ENCODE measurements at places on chromosomes 13 and 19.

DNA sequence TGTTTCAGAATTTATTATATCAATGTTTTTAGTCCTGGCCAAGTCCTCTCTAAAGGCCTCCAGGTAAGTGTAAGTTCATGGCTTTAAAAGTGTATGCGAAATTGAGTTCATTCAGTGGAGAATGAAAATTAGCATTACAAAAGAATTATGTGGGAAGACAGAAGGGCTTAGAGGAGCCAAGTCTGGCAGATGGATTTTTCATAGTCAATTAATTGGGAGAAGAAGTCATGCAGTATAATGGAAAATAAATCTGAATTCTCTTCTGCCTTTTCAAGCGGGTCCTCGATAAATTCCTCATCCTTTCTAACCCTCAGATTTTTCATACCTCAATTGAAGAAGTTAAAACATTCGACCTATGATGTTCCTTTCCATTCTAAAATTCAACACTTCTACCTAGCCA is 394.2 kb downstream of the ITGBL1 start:
- no peak for DNase-seq

DNA sequence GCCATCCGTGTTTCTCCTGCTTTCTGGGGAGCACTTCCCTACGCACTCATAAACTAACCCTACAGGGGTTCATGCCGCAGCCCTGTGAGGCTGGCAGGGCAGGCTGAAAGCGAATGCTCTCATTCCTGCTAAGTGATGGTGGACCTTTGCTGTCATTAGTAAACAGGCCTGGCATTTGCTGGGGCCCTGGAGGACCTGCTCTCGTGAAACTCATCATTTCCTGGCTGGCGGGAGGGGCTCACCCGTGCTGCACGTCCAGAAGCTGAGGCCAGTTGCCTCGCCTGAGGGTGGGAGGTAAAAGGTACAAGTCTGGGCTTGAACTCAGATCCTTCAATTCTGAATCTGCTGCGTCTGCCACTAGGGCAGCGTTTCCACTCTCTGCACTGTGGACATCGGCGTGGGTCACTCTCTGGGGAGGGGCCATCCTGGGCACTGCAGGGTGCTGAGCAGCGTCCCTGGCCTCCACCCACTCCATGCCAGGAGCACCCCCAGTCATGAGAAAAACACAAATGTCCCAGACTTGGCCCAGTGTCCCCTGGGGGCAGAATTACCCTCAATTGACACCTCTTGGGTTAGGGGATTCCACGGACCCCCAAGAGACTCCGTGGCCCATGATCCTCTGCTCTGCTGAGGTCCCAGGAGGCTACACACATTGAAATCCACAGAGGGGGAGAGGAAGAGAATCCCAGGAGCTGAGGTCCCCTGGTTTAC is 7.0 kb downstream of the MOB3A start:
- no peak for DNase-seq

- no peak for DNase-seq
Observed at GRCh38 chr19:5039642-5040543, 71.0 kb downstream of the KDM4B start.

DNA sequence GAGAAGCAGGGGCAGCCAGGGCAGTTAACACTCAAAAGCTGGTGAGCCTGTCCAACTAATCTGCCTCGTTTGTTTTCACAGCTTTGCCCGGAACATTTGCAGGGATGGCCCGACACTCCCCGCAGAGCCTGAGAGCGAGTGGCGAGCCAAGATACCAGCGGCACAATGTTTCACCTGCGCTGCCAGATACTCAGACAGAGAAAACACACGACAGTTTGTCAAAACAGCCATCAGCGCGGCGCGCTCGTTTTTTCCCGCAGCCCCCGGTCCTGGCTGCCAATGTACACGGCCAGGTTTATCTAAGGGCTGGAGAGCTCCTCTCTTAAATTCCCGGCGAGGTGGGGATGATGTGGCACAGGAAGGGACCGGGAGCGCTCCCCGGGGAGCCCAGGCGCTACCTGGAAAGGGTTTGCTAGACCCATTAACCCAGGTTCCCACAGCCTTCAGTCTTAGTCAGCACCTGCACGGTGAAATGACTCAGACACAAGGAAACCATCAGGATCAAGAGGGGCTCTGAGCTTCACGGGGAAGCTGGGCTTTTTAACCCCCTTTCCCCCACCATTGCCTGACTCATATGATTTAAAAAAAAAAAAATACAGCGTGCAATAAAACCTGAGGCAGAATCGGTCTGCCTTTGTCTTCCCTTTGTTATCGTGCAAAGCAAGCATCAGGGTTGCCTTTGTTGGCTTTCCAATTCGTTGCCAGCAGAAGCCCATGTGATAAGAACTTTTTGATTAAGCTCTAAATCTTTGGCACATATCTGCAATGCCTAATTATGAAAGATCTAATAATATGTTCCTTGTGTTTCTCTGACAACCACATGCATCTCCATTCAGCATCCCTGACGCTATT is 186.2 kb downstream of the EFNB2 start:
- DNase-seq = peak; percentile 71

GRCh38 chr19:13985771-13986347 is 20.3 kb downstream of the RFX1 start:
- no peak for DNase-seq
